ENCODE measurements at places on chromosomes 16 and 17.
A peak's percentile ranks its signal among the peaks of the same experiment; 100 is the strongest.

- DNase-seq, result no peak
These were observed 7.6 kb upstream of the CYTH1 start for GRCh38 chr17:78789663-78790181.

- DNase-seq, result no peak
These were observed 30.5 kb downstream of the NAGPA start for GRCh38 chr16:5003211-5003610.

DNA sequence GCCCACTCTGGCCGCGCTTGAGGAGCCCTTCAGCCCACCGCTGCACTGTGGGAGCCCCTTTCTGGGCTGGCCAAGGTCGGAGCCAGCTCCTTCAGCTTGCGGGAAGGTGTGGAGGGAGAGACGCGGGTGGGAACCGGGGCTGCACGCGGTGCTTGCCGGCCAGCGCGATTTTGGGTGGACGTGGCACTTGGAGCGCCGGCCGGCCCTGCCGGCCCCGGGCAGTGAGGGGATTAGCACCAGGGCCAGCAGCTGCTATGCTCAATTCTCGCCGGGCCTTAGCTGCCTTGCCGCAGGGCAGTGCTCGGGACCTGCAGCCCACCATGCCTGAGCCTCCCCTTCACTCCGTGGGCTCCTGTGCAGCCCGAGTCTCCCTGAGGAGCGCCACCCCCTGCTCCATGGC lies 9.9 kb upstream of the ATP1B2 start:
- DNase-seq, result no peak

- peak; percentile 54 for DNase-seq
These were observed 9.7 kb upstream of the NXPH3 start for GRCh38 chr17:49565948-49566491.

- no peak for DNase-seq
These were observed 9.5 kb upstream of the MRPL12 start for GRCh38 chr17:81693509-81694210.

GRCh38 chr17:77867308-77867781 lies 91.2 kb upstream of the TNRC6C start:
- DNase-seq, result no peak

GRCh38 chr17:41098481-41098880 lies 539 bp upstream of the KRTAP4-8 start:
- no peak for DNase-seq

DNA sequence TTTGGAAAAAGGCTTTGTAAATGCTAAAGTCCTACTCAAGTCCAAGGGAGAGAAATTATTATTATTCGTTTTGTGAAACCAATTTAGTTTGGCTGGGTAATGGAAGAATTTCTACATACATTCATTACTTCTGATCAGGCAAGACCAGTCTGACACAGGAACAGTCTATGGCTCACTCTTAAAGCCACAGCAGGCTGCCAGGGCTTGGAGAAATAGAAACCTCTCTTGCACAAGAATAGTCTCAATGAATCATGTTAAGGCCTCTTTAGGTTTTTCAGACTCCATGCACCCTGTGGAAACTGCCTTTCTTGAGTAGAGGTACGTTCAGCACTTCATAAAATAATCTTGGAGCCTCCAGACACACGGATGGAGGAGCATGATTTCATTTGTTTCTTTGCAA lies 167.7 kb downstream of the IRX3 start:
- no peak for DNase-seq

DNA sequence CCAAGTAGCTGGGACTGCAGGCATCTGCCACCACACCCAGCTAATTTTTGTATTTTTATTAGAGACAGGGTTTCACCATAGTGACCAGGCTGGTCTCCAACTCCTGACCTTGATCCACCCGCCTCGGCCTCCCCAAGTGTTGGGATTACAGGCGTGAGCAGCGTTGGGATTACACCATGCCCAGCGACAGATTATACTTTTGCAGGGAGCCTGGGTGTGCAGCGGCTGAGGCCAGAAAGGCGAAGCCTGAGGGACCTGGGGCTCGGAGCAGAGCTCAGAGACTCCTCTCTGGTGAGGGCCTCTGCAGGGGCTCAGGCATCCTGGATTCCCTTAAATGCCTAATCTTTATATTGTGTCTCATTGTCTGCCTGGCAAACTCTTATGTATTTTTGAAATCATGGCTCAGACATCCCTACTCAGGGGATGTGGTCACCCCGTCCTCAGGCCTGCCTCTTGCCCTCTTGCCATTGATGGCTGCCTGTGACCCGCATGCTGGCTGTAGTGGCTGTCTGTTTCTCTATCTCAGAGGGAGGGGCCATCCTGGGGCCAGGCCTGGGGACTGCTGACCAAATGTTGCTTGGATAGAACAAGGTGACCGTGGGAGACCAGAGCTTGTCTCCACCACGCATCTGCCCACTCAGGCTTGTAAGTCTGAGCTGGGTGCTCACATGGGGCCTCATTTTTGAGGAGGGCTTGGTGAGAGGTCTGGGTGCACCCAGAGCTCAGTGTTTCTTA lies 42.6 kb downstream of the B9D1 start:
- DNase-seq, result no peak

- DNase-seq, result no peak
These were observed 28.5 kb upstream of the CREBBP start for GRCh38 chr16:3908951-3909437.

DNA sequence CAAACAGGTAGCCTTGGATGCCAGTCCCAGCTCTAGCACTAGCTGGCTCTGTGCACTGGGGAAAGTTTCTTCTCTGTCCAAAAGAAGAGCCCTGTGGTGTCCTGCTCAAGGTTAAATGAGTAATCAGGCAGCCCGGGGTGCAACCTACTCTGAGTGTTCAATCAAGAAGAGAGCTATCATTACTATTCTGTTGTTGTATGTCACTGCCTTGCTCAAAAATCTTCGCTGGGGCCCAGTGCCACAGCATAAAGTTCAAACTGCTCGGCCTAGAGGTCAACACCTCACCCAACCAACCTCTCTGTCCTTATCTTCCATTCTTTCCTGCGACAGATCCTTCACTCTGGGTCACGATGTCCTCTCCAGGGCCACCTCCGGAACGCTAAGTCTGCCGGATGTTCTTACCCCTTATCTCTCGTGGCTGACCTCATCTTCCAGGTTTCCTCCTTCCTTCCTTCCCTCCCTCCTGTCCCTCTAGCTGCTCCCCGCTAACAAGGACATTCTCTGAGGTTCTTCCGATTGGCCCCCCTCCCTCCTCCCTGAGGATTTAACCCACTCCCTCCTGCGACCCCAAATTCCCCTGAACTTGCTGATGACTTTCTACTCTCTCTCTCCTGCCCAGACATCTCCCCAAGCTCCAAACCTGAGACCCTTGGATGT lies 4.4 kb downstream of the FDXR start:
- DNase-seq, result no peak

DNA sequence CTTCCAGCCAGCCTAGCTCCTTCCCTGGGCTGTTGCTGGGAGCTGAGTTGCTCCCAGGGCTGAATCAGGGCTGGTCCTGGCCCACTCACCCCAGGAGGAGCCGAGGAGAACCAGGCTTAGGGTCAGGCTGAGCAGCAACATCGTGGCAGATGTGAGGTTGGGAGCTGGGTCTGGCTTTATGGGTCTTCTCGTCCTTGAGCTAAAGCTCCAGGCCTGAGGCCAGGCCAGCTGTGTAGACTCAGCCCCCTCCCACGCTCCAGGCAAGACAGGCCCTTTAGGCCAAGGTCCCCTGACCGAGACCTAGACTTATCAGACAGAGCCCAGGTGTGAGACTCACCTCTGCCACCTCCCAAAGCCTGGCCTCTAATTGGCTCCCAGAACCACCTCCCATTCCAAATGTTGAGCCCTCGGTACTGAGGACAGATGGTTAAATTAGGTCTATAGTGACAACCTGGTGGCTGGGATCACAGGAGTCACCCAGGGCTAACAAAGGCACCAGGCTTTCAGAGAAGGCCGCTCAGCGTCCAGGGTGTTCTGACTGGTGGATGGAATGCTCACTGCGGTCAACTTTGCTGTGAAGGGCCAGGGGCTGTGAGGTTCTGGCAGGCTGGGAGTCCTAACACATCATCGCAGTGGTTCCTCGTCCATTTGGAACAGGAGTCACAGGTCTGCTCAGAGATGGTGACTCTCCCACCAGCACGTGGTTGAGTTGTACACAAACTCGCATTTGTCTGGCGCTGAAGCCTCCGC lies at the start of gene CTRL:
TSS of gene CTRL (minus strand) at position 151 of the 750 bp plus-strand sequence. CDS start at position 141, 10 bp downstream.
- DNase-seq, result no peak

DNA sequence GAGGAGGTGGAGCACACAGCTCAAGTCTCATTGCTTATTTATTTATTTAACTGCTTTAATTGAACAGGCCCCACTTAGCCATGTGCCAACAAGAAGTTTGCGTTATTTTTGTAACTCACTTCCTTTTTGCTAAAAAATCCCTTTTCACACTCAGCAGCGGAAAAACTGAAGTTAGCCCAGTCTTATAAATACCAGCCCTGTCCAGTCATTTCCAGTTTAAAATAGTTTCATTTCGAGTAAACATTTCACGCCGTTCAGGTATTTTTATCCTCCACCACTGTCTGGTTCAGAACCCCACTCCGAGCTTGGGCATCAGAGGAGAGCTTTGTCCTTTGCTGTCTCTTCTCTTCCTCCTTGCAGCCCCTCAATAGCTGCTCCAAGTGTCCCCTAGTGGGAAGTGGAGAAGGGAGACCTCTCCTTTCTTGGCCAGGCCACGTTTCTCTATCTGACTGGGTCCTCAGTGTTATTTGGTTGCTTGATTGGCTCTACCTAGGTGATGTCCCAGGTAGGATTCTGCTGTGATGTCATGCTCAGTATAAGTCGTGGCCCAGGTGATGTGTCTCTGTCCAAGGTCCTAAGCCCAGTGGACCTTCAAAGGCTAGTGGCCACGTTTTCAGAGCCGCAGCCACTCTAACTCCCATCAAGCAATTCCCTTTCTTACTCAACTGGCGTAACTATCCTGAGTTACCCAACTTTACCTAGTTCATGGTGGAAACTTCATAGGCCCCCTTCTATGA lies 53.0 kb upstream of the GAS7 start:
- no peak for DNase-seq

DNA sequence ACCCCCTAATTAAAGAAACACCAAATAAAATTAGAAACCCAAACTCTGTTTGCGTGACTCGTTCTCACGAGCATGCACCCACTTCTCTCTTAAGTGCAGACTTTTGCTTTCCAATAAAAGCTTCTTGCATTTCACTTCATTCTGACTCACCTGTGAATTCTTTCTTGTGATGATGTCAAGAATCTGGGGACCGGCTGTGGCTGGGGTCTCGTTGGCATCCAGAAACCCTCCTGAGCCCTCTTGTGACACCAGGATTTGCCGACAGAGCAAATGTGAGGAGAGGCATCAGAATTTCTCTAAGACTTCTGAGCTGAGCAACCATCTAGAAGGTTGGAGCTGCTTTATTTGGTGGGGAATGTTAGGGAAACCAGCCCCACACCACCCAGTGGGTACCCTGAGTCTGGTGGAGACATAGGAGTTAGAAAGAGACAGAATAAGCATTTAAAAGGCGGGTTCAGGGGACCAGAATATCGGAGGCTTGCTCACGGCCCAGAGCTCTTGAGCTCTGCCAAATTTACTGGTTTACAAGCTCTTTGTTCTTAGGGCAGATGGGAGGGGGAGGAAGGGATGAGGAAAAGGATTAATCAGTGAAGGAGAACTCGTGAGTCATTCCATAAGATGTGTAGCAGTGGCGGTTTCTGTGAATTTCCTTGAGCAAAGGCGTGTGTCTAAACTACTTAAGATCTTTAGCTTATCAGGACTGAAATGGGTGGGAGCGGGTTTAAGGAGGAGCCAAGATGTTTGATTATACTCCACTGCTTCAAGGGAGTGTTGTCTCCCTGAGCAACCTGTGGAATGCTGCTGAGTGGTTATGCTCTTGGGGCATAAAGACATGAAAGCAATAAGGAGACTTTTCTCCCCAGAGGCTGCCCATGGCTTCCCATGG lies 24.2 kb upstream of the TMC5 start:
- DNase-seq, result no peak

GRCh38 chr16:25690552-25691143 lies 1.1 kb upstream of the HS3ST4 start:
- DNase-seq, result no peak

DNA sequence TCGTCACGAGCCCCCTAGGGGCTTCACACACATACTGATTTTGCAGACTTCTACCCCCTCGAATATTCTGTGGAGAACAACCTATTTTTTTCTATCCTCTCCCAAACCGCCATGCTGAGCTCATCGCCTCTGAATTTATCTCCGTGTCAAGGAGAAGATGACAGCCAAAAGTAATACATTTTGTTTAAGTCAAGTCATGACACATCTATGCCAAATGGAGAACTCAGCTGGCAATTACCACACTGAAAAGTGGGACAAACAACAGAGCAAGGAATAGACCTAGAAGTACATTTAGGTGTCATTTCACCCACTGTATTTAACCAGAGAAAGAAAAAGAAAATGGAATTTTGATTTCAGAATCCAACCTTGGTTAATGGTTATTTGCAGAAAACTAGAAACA lies 260.2 kb downstream of the SLC39A11 start:
- no peak for DNase-seq

DNA sequence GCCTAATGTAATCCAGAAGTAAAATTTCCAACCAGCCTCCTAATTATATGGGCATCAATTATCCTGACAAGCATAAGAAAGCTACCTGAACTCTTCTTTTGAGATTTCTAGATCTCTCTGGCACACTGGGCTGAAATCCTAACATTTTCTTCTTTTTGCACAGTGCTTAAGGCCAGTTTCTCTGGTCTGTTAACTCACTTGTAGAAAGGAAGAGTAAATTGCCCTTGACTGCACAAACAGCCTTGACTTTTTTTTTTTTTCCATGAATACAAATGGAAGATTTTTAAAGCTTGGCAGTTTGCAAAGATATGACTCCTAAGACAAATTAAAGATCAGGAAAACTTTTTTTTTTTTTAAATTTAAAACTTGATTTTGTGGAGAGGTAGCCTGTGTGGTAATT lies 291.2 kb upstream of the MON1B start:
- no peak for DNase-seq

GRCh38 chr16:79093554-79093967 lies 507.0 kb downstream of the MAF start:
- DNase-seq, result peak; percentile 57

- no peak for DNase-seq
These were observed 2.5 kb downstream of the RPAIN start for GRCh38 chr17:5422505-5422904.

DNA sequence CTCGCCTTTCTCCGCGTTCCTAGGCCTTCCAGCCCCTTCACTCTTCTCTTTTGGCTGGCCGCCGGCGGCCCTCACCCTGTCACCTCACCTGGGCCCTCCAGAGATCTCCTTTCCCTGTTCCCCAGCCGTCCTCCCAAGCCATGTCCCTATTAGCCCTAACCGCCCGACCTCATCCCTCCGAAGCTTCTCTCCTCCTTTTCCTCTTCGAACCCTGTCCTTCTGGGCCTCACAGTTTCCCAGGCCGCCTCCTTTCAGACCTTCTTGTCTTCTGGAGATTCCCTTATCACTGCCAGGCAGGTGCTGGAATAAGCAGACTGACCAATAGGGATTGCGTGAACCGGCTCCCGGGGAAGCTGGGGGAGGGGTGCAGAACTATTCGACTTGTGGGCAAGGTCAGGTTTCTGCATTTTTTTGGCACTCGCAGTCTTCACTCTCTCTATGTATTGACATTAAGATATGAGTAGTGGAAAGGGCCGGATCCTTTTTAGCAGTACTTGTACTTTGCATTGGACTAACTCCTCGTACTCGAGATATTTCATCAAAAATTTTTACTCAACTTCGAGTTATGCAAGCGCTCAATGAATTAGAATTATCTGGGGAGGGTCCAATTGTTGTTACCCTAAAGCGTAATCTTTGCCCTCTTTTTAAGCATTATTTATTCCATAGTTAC lies 690 bp downstream of the RHOT1 start:
- peak; percentile 39 for DNase-seq
